Peyer's patch (tissue), 4 donors: ENCODE measurements at places on chromosomes 16 and 17. TPM values are rescaled to one million over a fixed set of nuclear protein-coding genes. Genes with fewer than 3 reads are reported as not detected.

Gene KCNJ18
- total RNA-seq, result not detected

Gene MAF
- 390 TPM for total RNA-seq

Gene DRC7
- not detected for total RNA-seq

Gene CEP20
- total RNA-seq, result 16.6 TPM

Gene CHST5
- total RNA-seq, result 62.6 TPM

Gene GLIS2
- total RNA-seq, result 1.6 TPM

Gene GRB7
- 32.6 TPM for total RNA-seq

Gene SPIRE2
- total RNA-seq, result 114 TPM

Gene ABCC11
- 0.66 TPM for total RNA-seq

- H3K36me3 ChIP-seq, result no peaks in the 10 kb centered on the region
- peak; percentile 52 for DNase-seq
- H3K27ac ChIP-seq, result peak overlapping the region; percentile 95
- no peaks in the 10 kb centered on the region for H3K27me3 ChIP-seq
Observed at GRCh38 chr17:60392845-60393702, 1.1 kb upstream of the USP32 start.

- H3K36me3 ChIP-seq, result no peaks in the 10 kb centered on the region
- peak; percentile 92 for DNase-seq
- peak within 1 kb of the TSS; percentile 97 for H3K27ac ChIP-seq
- peak within 1 kb of the TSS; percentile 99 for H3K4me3 ChIP-seq
Observed at GRCh38 chr16:67562526-67562917, at the start of gene CTCF. TSS of gene CTCF (plus strand) at chr16:67562526. CDS start at chr16:67610833, 48,307 bp downstream.

GRCh38 chr17:76736349-76737081, 616 bp downstream of the SRSF2 start:
- no peaks in the 10 kb centered on the region for H3K36me3 ChIP-seq
- H3K4me1 ChIP-seq, result peaks cover 3% of the 10 kb centered on the region
- H3K27me3 ChIP-seq, result no peaks in the 10 kb centered on the region
- peak overlapping the region; percentile 99 for H3K27ac ChIP-seq
- H3K4me3 ChIP-seq, result peak overlapping the region; percentile 93

GRCh38 chr16:90046971-90047713, 27.9 kb upstream of the DBNDD1 start:
- no peak for DNase-seq
- H3K4me3 ChIP-seq, result peak overlapping the region; percentile 35
- H3K4me1 ChIP-seq, result peaks cover 20% of the 10 kb centered on the region
- H3K36me3 ChIP-seq, result no peaks in the 10 kb centered on the region

DNA sequence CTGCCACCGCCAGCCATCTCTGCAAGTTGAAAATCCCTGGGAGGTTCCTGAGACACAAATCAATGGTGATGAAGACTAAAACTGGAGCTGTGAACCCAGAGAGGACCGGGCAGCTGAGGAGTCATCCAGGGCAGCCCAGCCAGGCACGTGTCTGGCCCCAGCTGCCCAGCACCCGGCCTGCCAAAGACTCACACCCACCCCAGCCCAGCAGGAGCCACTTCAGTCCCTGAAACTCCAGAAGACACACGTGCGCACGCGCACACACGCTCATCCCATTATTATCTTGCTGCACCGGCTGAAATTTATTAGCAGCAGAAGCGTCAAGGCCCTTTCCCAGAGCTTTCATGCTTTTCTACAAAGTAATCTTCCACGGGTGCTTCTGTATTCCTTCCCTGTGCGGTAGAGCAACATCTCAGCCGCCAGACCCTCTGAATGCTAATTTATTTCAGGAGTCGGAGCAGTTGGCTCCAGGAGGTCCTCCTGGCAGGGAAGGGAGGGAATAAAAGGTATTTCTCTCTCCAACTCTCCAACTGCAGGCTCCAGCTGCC, 59.8 kb upstream of the RBFOX3 start:
- no peaks in the 10 kb centered on the region for H3K36me3 ChIP-seq
- DNase-seq, result no peak
- H3K4me3 ChIP-seq, result no peak overlapping the region
- no peaks in the 10 kb centered on the region for H3K4me1 ChIP-seq
- H3K27ac ChIP-seq, result no peak overlapping the region

DNA sequence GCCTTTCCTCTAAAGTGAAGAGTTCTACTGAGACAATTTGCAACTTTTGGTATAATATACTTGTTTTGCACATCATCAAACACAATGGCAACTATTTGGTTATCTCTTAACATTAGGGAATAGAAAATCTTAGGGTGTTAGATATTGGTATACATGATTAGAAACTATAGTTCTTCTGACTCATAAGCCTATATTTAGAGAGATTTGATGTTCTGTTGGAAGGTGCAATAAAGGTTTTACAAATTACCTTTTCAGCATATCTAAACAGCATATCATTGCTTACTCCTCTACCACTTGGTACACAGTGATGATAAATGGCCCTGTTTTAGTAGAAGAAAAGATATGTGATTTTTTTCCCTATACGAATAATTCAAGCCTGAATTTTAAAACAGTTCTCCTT, 6.2 kb downstream of the EVI2B start:
- H3K4me3 ChIP-seq, result no peak overlapping the region
- DNase-seq, result no peak
- peak overlapping the region; percentile 85 for H3K27ac ChIP-seq
- no peaks in the 10 kb centered on the region for H3K36me3 ChIP-seq

- no peaks in the 10 kb centered on the region for H3K27me3 ChIP-seq
- no peaks in the 10 kb centered on the region for H3K4me1 ChIP-seq
- no peak for DNase-seq
- H3K4me3 ChIP-seq, result no peak overlapping the region
- no peak overlapping the region for H3K27ac ChIP-seq
Observed at GRCh38 chr17:47367257-47367656, 43.5 kb downstream of the EFCAB13 start.

GRCh38 chr17:71276079-71276478, 844.7 kb upstream of the SOX9 start:
- no peak overlapping the region for H3K4me3 ChIP-seq
- no peaks in the 10 kb centered on the region for H3K4me1 ChIP-seq
- no peaks in the 10 kb centered on the region for H3K36me3 ChIP-seq
- no peak for DNase-seq
- H3K27me3 ChIP-seq, result no peaks in the 10 kb centered on the region

DNA sequence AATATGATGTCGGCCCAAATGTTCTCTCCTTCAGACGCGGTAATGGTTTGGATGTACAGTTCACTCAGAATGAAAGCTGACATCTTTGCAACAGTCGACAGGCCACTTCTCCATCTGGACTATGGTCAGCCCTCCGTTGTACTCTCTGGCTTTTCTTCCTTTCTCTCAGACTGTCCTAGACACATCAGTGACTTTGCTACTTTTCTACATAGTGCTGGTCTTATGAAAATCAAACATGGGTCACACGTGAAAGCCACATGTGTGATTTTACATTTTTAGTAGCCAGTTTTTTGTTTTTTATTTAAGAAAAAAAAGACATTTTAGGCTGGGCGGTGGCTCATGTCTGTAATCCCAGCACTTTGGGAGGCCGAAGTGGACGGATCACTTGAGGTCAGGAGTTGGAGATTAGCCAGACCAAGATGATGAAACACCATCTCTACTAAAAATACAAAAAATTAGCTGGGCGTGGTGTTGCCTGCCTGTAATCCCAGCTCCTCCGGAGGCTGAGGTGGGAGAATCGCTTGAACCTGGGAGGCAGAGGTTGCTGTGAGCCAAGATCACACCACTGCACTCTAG, 644.1 kb downstream of the KCNJ2 start:
- H3K36me3 ChIP-seq, result no peaks in the 10 kb centered on the region
- no peaks in the 10 kb centered on the region for H3K27me3 ChIP-seq
- no peak overlapping the region for H3K27ac ChIP-seq
- no peak for DNase-seq

DNA sequence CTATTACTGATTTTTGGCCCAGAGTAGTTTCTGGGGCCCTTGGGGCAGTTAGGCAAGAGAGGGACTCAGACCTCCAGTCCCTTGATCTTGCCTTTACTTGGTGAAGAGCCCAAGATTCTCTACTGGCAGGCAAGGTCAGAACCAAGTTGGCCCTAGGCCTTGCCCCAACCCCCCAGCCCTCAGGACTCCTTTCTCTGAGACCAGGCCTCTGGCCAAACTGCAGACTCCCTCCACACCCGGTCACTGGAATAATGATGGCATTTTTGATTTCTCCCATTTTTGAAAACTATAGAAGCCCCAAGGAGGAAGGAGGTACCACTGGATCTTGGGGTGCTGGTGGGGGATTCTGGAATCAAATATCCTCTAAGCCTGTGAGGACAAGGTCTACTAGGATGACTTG, 18.0 kb upstream of the HOXB9 start:
- H3K27ac ChIP-seq, result no peak overlapping the region
- H3K4me3 ChIP-seq, result no peak overlapping the region
- H3K36me3 ChIP-seq, result no peaks in the 10 kb centered on the region
- no peak for DNase-seq
- peaks cover 10% of the 10 kb centered on the region for H3K4me1 ChIP-seq

DNA sequence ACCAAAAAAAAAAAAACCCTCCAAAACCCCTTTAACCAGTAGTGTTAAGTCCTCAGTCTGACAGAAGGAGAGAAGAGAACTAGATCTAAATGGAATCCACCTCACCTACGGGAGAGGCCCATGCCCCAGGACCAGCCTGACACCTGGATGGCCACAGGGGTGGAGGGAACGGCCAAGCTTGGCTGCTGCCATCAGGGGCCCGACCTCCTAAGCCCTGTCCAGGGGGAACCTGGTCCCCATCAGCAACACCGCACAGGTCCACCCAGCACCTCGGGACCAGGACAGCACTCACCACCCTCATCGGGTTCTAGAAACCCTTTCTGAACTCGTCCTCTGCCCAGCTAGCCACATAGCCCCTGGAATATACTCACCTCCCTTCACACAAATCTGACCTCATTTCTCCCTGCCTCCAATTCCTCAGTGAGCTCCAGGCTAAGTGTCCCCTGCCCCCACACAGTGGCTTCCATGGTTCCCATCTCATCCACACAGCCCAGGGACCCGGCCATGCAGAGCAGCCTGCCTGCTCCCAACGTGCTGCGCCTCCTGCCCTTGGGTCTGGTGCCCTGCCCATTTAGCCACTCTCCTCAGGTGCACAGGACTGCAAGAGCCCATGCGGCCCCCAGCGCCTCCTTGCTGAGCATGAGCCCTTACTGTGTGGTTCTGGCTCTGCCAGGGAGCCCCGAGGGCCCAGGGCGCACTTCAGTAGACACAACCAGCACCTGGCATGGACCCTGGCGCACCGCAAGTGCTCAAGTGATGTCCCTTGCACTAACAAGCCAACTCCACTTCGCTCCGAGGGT, 18.3 kb upstream of the CYTH1 start:
- H3K36me3 ChIP-seq, result no peaks in the 10 kb centered on the region
- DNase-seq, result no peak
- H3K27me3 ChIP-seq, result no peaks in the 10 kb centered on the region

- no peak overlapping the region for H3K27ac ChIP-seq
- no peak for DNase-seq
- H3K27me3 ChIP-seq, result no peaks in the 10 kb centered on the region
- H3K36me3 ChIP-seq, result no peaks in the 10 kb centered on the region
- H3K4me1 ChIP-seq, result peaks cover 10% of the 10 kb centered on the region
- H3K4me3 ChIP-seq, result no peak overlapping the region
Observed at GRCh38 chr16:28981517-28981916, 3.3 kb upstream of the LAT start.

DNA sequence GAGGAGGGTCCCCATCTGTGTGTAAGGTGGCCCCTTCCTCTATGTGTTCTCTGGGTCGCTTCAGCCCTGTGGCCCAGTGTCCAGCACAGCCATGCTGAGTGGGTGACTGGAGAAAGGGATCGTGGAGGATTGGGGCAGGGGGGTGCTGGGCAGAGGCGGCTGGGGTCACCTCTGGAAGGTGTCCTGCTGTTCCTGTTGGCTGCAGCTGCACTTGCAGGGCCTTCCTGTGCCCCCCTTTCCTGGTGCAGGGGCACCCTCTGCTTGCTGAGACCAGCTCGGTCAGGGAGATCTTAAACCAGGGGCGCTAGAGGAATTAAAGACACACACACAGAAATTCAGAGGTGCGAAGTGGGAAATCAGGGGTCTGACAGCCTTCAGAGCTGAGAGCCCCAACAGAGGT, 11.1 kb downstream of the IL32 start:
- H3K27me3 ChIP-seq, result no peaks in the 10 kb centered on the region
- no peak for DNase-seq
- H3K4me1 ChIP-seq, result peaks cover 42% of the 10 kb centered on the region
- no peak overlapping the region for H3K4me3 ChIP-seq
- H3K36me3 ChIP-seq, result no peaks in the 10 kb centered on the region

DNA sequence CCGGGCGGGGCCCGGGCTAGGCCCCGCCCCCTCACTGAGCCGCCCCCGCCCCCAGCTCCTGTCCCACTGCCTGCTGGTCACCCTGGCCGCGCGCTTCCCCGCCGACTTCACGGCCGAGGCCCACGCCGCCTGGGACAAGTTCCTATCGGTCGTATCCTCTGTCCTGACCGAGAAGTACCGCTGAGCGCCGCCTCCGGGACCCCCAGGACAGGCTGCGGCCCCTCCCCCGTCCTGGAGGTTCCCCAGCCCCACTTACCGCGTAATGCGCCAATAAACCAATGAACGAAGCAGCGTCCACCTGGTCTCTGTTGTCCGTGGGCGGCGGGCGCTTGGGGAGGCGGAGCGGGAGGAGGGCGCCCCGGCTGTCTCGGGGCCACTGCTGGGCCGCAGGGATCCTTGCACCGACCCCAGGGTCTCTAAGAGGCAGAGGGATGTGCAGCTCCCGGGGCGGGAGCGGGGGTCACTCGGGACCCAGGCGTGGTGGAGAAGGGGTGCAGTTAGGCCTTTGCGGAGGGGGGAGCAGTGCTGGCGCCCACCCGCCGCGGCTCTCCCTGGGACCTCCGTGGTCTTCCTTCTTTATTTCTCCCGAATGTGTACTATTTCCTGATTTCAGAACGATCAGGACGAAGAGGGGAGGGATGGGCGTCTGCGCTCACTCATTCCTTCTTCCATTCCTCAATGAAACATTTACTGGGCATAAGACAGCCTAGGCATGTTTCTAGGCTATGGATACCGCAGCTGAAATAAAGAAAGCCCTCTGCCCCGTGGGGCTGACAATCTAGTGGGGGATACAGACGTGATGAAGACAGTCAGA, 2.0 kb downstream of the HBZ start:
- peak overlapping the region; percentile 48 for H3K4me3 ChIP-seq
- DNase-seq, result no peak
- H3K36me3 ChIP-seq, result no peaks in the 10 kb centered on the region
- peaks cover 6% of the 10 kb centered on the region for H3K4me1 ChIP-seq
- H3K27me3 ChIP-seq, result no peaks in the 10 kb centered on the region
- no peak overlapping the region for H3K27ac ChIP-seq

GRCh38 chr17:33986088-33986487, 269.0 kb upstream of the CCL2 start:
- no peaks in the 10 kb centered on the region for H3K36me3 ChIP-seq
- no peak for DNase-seq
- no peaks in the 10 kb centered on the region for H3K4me1 ChIP-seq
- H3K27me3 ChIP-seq, result no peaks in the 10 kb centered on the region
- no peak overlapping the region for H3K4me3 ChIP-seq

DNA sequence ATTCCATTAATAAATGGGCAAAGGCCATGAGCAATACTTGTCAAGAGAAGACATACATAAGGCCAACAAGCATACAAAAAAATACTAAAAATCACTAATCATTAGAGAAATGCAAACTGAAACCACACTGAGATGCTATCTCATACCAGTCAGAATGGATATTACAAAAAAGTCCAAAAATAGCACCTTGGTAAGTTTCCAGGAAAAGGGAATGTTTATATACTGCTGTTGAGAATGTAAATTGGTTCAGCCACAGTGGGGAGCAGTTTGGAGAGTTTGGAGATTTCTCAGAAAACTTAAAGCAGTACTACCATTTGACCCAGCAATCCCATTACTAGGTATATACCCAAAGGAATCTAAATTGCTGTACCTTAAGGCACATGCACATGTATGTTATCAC, 467.7 kb downstream of the CDH11 start:
- H3K27ac ChIP-seq, result no peak overlapping the region
- no peak for DNase-seq
- H3K36me3 ChIP-seq, result no peaks in the 10 kb centered on the region
- H3K4me3 ChIP-seq, result no peak overlapping the region
- no peaks in the 10 kb centered on the region for H3K4me1 ChIP-seq

GRCh38 chr17:7789131-7789530, 44.9 kb upstream of the KDM6B start:
- no peak for DNase-seq
- H3K4me1 ChIP-seq, result no peaks in the 10 kb centered on the region
- no peaks in the 10 kb centered on the region for H3K36me3 ChIP-seq
